Esophagus muscularis mucosa (tissue), 4 donors: ENCODE measurements at places on chromosomes 2 and 18.

- DNase-seq: no peak
Observed at GRCh38 chr2:138853761-138854160, 73.6 kb upstream of the NXPH2 start.

GRCh38 chr18:21327101-21327500, 85.1 kb downstream of the GREB1L start:
- no peak for DNase-seq

- no peak for DNase-seq
Observed at GRCh38 chr2:149625671-149626070, 38.1 kb upstream of the MMADHC start.

DNA sequence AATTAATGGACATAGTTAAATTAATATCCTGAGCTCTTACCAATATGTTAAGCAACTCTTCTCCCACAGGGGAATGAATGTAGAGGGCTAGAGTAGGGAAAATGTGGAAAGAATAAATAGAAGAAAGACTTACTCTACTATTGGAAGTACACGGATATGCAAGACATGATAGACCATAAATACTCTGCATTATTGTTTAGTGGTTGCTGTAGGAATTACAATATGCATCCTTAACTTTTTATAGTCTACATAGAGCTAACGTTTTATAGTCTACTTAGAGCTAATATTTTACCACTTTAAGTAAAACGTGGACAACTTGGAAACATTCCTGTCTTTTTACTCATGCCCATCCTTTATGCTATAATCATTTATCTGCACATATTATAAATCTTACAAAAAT, 163.8 kb upstream of the GALNT5 start:
- DNase-seq: no peak

- DNase-seq: no peak
Observed at GRCh38 chr18:49630246-49630699, 68.4 kb downstream of the LIPG start.

- no peak for DNase-seq
Observed at GRCh38 chr2:84071050-84071449, 388.0 kb downstream of the SUCLG1 start.
